ENCODE measurements at places on chromosomes 5 and 9.

- DNase-seq = no peak
- no peaks in the 10 kb centered on the region for H3K27me3 ChIP-seq
- no peaks in the 10 kb centered on the region for H3K36me3 ChIP-seq
Measured at GRCh38 chr5:172569861-172570558, 71.1 kb upstream of the NEURL1B start.

- no peak for DNase-seq
- H3K27ac ChIP-seq = no peak overlapping the region
- peaks cover 14% of the 10 kb centered on the region for H3K27me3 ChIP-seq
- H3K4me1 ChIP-seq = no peaks in the 10 kb centered on the region
Measured at GRCh38 chr9:133171161-133171961, 7.6 kb upstream of the GBGT1 start.

- peak overlapping the region; percentile 48 for H3K27ac ChIP-seq
- no peaks in the 10 kb centered on the region for H3K4me1 ChIP-seq
- DNase-seq = no peak
- H3K4me3 ChIP-seq = no peak overlapping the region
Measured at GRCh38 chr5:69531406-69531801, 28.6 kb upstream of the GTF2H2C start.

GRCh38 chr9:72506615-72507014 lies 14.8 kb upstream of the TMC1 start:
- H3K4me1 ChIP-seq = no peaks in the 10 kb centered on the region
- no peaks in the 10 kb centered on the region for H3K36me3 ChIP-seq
- no peak overlapping the region for H3K4me3 ChIP-seq
- H3K27ac ChIP-seq = no peak overlapping the region
- no peak for DNase-seq

DNA sequence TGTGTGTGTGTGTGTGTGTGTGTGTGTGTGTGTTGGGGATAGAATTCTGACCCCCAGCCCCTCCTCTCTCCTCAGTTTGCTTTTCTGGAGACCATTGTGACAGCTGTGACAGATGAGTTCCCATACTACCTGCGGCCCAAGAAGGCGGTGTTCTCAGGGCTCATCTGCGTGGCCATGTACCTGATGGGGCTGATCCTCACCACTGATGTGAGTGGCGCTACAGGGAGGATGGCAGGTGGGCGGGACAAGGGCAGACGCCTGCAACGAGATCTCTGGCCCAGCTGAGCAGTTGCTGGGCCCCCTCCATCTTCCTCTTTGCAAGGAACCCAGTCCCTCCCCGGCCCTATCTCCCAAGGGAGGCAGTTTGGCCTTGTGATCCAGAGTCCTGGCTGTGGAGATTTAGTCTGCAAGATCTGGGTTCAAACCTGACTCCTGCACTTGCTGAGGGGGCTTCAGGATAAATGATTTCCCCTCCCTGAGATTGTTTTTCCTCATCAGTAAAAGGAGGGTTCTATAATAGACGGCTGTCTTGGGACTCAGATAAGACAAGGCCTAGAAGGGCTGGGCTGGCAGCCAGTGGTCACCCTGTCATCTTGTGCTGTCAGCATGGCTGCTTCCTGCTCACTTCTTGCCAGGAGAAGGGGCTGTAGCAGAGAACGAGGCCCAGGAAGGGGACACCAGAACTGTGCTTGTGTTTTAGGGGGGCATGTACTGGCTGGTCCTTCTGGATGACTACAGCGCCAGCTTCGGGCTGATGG lies 14.1 kb downstream of the SLC6A7 start:
- no peak overlapping the region for H3K27ac ChIP-seq
- H3K27me3 ChIP-seq = no peaks in the 10 kb centered on the region
- no peak for DNase-seq

- no peak for DNase-seq
- no peak overlapping the region for H3K4me3 ChIP-seq
- no peaks in the 10 kb centered on the region for H3K27me3 ChIP-seq
- H3K27ac ChIP-seq = no peak overlapping the region
Measured at GRCh38 chr9:105830461-105830860, 136.1 kb downstream of the TMEM38B start.

DNA sequence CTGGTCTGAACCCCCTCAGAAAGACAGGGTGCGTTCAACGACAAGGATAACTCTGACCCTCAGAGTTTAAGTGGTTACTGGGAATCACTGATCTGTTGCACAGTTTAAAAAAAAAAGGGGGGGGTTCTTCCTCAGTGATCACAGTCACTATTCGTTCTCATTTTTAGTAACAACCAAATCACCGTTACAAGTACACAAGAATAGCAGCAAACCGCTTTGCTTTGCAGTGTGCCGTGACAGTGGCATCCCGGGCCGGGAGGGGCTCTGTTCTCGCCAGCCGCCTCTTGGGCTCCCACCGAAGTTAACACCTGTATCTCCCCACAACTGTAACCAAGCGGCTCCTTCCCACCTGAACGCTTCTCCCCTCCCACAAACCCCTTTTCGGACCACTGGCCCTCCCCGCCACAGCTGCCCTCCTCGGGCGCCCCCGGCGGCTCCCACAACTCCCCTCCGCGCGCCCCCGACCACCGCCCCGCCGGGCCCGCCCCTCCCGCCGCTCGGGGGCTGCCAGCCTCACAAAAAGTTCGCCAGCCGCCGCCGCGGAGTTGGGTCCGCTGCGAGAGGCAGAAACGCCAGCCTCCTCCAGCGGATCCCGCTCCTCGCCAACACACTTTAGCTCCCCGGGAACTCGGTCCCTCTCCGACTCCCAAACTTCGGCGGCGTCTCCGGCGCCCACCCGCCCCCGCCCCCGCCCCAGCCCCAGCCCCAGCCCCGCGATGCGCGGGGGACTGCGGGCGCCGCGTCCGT lies 1.2 kb downstream of the SSBP2 start:
- H3K36me3 ChIP-seq = no peaks in the 10 kb centered on the region
- H3K4me3 ChIP-seq = peak overlapping the region; percentile 92
- peaks cover 7% of the 10 kb centered on the region for H3K4me1 ChIP-seq
- H3K27ac ChIP-seq = peak overlapping the region; percentile 99

DNA sequence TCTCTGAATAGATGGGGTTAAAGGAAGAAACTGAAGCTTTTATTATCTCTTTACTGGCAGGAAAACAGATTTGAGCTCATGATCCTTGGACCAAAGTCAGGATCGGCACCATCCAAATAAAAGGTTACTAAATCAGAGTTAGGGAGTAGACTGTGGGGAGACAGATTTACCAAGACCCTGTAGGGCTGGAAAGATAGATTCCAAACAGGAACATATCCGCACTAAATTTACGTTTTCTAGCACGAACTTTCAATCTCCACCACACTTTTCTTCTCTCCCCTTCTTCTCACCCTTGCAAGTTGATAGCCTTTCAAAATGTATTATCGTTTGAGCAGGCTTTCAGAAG lies 120.0 kb upstream of the HMHB1 start:
- no peak for DNase-seq
- H3K27ac ChIP-seq = no peak overlapping the region
- no peaks in the 10 kb centered on the region for H3K4me1 ChIP-seq
- H3K36me3 ChIP-seq = no peaks in the 10 kb centered on the region
- no peak overlapping the region for H3K4me3 ChIP-seq

DNA sequence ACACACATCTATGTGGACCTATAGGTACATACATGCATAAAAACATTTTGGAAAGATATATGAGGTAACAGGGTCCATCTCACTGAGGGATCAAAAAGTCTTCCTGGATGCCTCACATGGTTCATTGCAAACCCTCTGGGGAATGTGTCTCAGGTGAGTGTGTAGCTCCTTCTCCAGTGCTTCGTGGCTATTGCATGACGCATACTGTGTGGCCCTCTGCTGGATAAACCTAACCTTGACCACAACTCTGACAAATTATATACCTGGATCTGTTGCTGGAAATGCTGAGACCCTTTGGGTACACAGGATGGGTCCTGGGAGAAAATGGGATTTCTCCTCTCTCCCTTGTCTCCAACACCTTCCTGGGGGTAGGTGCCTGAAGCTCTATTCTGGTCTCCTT lies 91.9 kb downstream of the JAKMIP2 start:
- no peaks in the 10 kb centered on the region for H3K4me1 ChIP-seq
- H3K27me3 ChIP-seq = no peaks in the 10 kb centered on the region
- no peak overlapping the region for H3K4me3 ChIP-seq
- H3K36me3 ChIP-seq = no peaks in the 10 kb centered on the region
- H3K27ac ChIP-seq = no peak overlapping the region

DNA sequence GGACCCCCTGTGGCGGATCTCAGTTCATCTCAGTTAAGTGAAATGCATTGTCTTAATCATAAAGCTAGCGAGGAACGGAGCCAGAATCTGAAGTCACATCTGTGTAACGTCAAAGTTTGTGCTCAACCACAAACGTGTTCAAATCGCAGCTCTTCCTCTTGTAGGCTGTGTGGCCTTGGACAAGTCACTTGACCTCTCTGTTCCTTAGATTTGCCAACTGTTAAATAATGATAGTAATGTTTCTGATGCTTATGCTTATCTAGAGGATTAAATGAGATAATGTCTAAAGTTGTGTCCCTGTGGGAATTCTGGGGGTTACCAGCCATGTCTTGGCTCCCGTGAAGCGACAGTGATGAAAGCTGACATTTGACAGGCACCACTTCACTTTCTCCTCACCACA lies 69.2 kb upstream of the NEURL1B start:
- H3K27ac ChIP-seq = peak overlapping the region; percentile 1
- H3K27me3 ChIP-seq = no peaks in the 10 kb centered on the region
- no peak for DNase-seq
- H3K4me1 ChIP-seq = no peaks in the 10 kb centered on the region

GRCh38 chr5:127311349-127311748 lies 20.8 kb downstream of the MEGF10 start:
- no peak overlapping the region for H3K4me3 ChIP-seq
- H3K36me3 ChIP-seq = no peaks in the 10 kb centered on the region
- no peaks in the 10 kb centered on the region for H3K4me1 ChIP-seq

DNA sequence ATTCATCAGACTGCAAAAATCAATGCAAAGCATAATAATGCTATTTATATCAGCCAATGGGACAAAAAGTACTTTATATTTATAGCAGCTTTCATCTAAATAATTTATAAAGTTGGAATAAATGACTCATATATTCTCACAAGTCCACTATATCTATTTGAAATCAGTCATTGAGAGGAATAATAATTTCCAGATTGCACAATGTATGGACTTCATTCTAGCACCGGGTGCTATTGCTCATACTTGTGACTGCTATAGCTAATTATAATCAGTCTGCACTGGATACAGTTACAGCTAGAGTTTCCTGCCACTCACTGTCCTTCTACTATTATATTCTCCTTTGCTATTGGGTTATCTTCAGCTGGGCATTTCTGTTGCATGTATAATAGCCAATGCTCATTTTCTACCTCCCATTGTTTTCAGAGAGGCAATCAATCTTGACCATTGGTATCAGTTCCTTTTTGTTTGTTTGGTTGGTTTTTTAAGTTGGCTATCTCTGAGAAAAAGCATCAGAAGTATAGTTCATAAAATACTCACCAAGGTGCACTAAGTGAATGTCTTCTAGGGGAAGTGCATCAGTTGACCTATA lies 1.9 kb downstream of the CDH18 start:
- H3K4me3 ChIP-seq = no peak overlapping the region
- no peaks in the 10 kb centered on the region for H3K36me3 ChIP-seq
- no peak overlapping the region for H3K27ac ChIP-seq
- no peak for DNase-seq

DNA sequence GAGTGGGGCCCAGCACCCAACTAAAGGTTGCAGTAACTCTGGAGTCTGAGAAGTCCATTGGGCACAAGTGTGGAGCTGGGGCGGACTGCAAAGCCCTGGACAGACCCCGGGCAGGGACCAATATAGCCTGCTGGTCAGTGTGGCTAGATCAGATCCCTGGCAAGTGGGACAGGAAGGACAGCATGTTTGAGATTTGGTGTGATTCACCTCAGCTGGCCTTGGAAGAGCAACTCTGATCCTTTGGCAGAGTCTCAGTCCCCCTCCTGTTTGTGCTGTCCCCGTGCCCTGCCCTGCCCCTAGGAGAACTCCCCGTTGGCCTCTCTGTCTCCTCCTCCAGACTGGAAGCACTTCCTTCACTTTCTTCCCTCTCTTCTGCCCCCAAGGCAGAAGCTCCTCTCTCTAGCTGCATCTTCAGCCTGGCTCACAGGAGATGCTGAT lies 255.3 kb downstream of the FSTL4 start:
- H3K36me3 ChIP-seq = no peaks in the 10 kb centered on the region
- no peaks in the 10 kb centered on the region for H3K4me1 ChIP-seq
- no peak for DNase-seq
- H3K4me3 ChIP-seq = no peak overlapping the region
- no peak overlapping the region for H3K27ac ChIP-seq
